ENCODE measurements at places on chromosomes 2 and 18.
A peak's percentile ranks its signal among the peaks of the same experiment; 100 is the strongest.

GRCh38 chr2:11744631-11745394 is 1.6 kb upstream of the LPIN1 start:
- no peak for DNase-seq

DNA sequence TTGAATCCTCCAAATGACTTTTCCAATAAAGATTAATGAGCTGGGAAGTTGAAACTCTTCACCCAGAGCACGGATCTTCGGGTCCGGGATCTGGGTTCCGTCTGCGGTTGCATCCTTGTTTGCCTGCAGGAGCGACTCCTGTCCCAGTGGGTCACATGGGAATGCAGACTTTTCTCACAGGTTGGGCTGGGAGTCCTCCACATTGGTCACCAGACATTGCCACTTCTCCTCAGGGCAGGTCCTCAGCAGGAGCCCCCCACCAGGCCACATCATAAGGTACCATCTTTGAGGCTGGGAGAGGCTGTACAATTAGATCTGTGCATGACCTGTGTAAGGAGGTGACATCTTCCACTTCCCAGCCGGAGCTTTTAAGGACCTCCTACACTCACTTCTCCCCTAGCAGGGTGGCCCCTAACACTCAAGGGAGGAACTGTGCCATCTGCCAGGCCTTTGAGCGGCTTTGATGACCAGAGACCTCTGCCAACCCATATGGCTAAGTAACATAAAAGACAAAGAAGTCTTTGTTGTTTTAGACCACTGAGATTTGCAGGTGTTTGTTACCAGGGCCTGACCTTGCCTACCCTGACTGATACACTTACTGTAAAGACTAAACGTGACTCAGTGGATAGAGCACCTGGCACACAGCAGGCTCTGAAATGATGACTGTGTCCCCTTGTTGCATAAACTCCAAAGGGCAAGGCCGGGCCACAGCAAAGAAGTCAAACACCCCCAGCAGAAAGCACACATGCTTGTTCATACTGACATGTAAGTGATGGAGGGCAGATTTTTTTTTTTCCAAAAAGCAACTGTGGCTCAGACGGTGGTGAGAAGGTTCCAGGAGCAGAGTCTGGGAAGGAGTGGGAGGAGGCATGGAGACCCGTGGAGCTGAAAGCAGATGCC is 7.9 kb upstream of the TEX51 start:
- no peak for DNase-seq

DNA sequence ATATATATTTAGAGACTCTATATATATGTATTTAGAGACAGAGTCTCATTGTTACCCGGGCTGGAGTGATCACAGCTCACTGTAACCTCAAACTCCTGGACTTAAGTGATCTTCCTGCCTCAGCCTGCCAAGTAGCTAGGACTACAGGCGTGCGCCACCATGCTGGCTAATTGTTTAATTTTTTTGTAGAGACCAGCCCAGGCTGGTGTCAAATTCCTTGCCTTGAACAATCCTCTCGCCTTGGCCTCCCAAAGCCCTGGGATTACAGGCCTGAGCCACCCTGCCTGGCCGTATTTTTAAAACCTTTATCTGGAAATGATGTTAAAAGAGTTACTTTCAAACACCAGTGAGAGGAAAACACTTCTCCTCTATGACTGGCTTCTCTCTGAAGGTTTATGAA is 30.9 kb upstream of the PGAP1 start:
- no peak for DNase-seq

GRCh38 chr2:100483895-100484294 is 13.6 kb downstream of the NMS start:
- no peak for DNase-seq

- no peak for DNase-seq
Observed at GRCh38 chr2:120638450-120638849, 97.2 kb upstream of the GLI2 start.

DNA sequence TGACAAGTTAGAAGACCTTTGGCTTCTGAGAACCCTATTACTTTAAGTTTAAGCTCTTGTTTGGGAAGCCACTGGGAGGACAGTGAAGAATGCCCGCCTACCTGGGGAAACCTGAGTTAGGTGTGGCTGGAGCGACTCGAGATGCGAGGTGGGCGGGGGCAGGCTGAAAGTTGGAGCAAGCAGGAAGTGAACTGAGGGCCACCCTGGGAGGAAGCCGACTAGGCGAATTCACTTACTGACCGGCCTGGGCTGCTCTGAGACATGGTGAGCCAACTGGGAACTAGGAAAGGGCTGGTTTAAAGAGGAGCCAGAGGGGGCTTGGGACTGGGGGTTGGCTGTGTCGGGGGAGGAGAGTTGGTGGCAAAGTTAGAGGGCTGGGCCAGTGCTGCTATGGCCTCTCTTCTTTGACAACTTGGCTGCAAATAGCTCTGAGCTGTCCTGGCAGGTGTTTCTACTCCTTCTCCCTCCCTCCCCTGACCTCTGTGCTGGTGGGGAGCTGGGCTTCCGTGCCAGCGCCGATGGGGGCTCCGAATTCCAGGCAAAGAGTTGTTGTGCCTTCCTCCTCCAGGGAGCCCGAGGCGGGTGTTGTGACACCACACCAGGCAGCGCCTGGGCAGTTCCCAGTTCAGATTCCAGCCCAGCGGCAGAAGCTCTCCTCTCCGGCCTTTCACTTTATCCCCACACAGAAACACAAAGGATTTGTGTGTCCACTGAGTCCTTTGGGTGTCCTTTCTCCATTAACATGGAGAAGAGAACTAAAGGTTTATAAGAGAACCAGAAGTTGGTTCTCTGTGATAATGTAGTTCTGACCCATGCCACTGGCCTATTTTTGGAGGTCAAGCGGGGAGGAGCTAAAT is at the start of gene VAMP8:
Gene VAMP8 (plus strand): TSS at position 201 of the 857 bp plus-strand sequence. CDS start 61 bp downstream, at position 262.
- peak; percentile 78 for DNase-seq

- no peak for DNase-seq
Observed at GRCh38 chr2:52698408-52698807, 1069.2 kb upstream of the CHAC2 start.

GRCh38 chr2:26558271-26559043 is 80.5 kb upstream of the OTOF start:
- no peak for DNase-seq

- DNase-seq = no peak
Observed at GRCh38 chr18:23752796-23753195, 63.5 kb downstream of the LAMA3 start.

GRCh38 chr2:126823951-126824350 is 74.7 kb upstream of the TEX51 start:
- no peak for DNase-seq

GRCh38 chr2:44004735-44005602 is 9.2 kb upstream of the LRPPRC start:
- no peak for DNase-seq

DNA sequence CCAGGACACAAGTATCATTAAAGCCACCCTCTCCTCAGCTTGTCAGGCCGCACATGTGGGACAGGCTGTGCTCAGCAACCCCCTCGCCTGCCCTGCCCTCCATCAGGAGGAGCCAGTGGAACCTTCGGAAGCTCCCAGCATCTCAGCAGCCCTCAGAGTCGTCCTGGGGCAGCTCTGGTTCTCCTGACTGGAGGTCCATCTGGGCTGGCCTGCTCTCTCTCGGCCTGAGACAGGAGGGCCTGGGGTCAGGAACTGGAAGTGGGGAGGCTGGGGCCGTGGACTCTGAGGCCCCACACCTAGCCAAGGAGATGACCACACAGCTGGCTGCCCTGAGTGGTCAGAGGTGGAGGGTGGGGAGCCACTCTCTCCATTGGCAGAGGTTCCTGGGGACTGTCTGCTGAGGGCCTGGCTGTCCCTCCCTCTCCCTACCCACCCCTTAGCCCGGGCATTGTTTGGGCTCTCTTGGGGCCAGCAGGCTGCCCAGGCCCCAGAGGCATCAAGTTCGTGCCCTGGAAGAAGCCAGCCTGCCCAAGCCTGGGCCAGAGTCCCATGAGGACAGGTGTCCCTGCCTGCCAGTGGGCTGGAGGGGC is 23.1 kb downstream of the ODC1 start:
- DNase-seq = no peak

- DNase-seq = no peak
Observed at GRCh38 chr2:36373149-36373926, 17.8 kb downstream of the CRIM1 start.

Data from activated CD4-positive, alpha-beta T cell treated with anti-CD3 and anti-CD28 coated beads for 48 hours (primary cell).